Erythroblast (primary cell): ENCODE measurements at places on chromosomes 4 and X.

DNA sequence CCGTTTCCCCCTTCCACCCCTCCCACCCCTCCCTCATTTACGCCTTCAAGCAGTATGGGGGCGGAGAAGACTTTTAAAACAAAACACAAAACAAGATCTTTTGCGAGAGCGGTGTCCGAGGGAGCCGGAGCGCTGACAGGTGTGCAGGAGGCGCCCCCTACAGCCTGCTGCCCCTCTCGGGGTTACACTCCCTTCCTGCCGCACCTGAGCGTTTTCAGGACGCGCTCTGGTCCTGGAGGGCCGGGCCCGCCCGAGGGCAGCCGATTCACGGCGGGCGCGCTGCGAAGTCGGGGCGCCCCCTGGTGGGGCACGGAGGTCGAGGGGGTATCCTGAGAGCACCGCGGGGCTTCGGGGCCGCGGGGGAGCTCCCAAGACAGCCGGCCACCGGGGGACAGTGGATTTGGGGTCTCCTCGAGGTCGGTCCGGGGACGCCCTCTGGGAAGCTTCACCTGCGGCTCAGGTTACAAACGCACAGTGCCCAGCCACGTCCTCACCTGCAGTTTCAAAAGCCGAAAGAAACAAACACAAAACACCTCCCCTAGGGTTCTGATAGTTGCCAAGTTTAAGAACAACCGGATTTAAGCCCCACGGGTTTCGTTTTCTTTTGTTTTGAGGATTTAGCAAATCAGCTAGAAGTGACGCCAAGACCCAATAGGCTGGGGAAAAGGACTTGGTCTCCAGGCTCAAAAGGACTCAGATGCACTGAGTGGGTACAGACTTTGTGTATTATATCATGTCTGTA lies 8.0 kb upstream of the NEUROG2 start:
- DNase-seq: peak; percentile 75

DNA sequence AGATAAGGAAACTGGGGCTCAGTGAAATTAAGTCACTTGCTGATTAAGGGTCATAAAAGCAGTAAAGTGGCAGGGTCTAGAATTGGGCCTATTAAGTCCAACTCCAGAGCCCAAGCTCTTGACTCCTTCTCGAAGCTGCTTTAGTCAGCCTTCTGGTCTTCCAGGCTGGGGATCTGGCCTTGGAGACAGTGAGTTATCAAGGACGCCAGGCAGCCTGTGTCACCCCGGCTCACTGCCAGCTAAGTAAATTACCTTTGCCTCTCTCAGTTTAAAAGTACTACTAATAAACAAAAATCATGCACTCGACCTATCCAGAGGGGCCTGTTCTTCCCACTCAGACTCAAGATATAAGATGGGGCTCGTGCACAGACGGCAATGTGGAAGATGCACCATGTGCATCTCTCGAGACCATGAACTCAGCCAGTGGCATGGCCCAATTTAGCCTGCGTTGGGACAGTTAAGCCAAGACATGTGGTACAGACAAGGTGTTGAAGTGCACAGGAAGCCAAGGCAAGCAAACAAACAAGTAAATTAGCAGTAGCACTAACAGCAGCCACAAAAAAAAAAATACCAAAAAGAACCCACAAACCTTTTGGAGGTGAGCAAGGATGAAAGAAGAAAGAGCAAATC lies 62.0 kb upstream of the MAP3K15 start:
- no peak for DNase-seq

GRCh38 chrX:110600745-110601310 lies 194.8 kb downstream of the CHRDL1 start:
- DNase-seq: no peak

- no peak for DNase-seq
Measured at GRCh38 chr4:188053302-188053701, 56.1 kb downstream of the TRIML2 start.

DNA sequence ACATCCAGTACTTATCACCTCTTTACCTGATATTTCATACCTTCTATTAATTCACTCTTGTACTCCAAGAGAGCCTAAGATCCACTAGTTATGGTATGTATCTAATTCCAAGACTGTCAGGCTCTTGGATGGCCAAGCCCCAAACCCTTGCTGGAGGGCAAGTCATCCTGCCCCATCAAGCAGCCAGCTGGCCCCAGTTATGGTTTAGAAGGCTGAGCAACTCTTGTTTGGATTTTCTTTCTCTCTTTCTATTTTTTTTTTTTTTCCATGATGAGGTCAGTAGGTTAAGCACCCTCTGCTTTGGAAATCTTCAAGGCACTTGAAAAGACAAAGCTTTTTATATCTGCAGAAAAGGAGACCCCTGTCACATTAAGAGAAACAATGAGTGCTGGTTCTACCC lies 10.9 kb upstream of the FGF16 start:
- no peak for DNase-seq

- DNase-seq: peak; percentile 47
Measured at GRCh38 chr4:76377911-76378310, 43.0 kb downstream of the CCDC158 start.

- DNase-seq: no peak
Measured at GRCh38 chr4:12495211-12495610, 988.9 kb downstream of the RAB28 start.

- no peak for DNase-seq
Measured at GRCh38 chr4:31237233-31237632, 517.1 kb downstream of the PCDH7 start.

DNA sequence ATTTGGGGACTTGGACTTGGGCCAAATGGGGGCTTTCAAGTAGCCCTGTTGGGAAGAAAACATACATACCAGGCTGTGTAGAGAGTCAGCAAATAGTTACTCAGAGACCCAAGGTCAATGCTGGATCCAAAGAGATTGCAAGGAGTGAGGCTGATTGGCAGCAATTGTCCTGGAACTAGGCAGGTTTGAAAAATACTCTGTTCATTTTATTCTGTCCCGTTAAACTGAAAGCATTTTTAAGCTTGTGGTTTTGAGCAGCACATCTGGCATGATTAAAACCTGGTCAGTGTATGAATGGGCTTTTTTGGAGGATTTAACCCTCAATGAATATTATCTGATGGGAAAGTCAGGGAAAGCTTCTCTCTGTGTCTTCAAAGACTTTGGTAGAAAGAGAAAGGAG lies 294.3 kb upstream of the BOD1L1 start:
- no peak for DNase-seq

GRCh38 chrX:151870602-151871001 lies 42.1 kb upstream of the MAGEA4 start:
- no peak for DNase-seq

DNA sequence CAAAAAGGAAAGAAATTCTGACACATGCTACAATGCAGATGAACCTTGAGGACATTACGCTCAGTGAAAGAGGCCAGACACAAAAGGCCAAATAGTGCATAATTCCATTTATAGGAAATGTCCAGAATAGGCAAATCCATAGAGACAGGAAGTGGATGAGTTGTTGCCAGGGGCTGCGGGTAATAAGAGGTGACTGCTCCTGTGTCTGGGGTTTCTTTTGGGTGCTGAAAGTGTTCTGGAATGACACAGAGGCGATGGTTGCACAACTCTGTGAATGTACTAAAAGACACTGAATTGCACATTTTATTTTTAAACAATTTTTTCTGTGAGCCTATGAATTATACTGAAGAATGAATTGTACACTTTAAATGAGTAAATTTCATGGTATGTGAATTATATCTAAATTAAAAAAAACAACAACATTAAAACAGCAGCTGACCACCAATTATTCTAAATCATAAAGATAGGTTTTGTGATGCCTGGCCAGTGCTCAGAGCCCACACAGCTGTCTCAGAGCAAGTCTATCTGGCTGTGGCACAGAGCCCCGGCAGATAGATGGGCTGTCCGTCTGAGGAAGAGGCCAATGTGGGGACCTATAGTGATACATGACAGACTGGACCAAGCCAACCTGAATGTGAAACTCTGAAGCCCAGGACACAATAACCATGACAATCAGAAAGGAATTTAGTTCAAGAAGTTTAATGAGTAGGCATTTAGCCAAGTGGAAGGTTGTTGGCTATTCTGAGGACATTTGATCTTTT lies 23.5 kb upstream of the IRAK1 start:
- DNase-seq: no peak

GRCh38 chr4:79927931-79928330 lies 145.1 kb downstream of the ANTXR2 start:
- DNase-seq: no peak

DNA sequence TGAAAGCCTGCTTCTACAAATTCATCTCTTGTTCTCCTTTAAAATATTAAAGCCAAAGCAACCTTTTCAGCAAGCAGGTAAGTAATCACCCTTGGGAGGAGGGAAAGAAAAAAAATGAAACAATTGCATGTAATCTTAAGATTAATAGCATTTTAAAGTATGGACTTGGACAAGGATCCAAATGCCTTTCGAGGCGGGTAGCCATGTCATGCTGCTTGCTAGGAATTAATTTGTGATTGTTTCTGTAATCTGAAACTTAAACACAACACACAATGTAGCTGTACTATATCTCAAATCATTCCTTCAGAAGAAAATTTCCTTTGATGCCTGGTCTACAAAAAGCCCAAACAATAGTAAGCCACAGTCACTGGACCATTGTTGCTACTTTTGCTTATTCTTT lies 112.4 kb upstream of the CBR4 start:
- DNase-seq: no peak

DNA sequence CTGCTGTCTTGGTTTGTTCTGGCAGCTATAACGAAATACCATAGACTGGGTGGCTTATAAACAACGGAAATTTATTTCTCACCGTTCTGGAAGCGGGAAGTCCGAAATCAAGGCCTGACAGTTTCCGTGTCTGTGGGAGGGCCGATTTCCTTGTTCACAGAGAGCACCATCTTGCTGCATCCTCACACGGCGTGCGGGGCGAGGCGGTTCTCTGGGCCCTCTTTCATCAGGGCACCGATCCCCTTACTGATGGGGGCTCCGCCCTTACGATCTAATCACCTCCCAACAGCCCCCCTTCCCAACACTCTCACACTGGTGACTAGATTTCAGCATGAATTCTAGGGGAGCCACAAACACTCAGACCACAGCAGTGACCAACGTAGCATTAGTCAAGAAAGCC lies 578.3 kb upstream of the FAT1 start:
- DNase-seq: no peak

GRCh38 chrX:119089619-119090018 lies 16.8 kb downstream of the CT47C1 start:
- DNase-seq: no peak

GRCh38 chr4:1400831-1401408 lies 5.3 kb downstream of the NKX1-1 start:
- no peak for DNase-seq

DNA sequence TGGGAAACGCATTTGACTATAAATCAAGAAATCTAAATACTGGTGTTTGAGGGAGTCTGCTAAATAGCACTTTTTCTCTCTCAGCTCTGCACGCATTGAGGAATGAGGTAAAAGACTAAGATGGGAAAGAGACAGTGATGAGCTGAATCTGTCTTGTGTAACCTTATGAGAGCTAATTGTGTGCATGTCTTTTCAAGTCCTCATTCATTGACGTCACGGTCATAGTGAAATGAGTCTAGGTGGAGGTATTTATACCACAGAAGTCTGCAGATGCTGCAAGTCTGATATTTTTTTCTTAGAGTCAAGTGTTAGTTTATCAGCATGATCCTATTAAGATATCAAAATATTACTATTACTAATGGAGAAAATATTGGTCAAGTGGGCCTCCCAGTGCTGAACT lies 361.5 kb upstream of the HS3ST1 start:
- DNase-seq: no peak

GRCh38 chr4:189941005-189941450 lies 356 bp downstream of the FRG1 start:
- DNase-seq: no peak

DNA sequence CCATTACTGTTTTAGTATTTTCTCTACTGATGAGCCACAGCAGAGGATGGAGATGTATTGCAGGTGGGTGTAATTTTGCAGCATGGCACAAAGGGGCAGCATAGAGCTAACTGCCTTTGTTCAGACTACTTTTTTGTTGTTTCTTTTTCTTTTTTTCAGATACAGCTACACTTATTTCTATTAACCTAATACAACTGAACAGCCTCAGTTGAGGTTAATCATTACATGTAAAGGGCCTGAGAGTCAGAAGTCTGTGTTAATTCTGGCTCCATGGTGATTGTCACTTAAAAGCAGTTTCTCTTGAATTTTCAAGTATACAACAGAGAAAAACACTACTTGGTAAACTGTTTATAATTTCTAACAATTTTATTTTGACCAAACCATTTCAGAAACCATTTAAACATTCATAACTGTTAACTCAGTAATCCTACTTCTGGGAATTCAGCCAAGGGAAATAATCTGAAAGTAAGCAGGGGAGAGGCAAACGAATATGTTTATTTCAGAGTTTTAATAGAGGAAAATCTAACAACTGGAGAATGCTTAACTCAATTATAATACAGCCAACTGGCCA lies 13.9 kb upstream of the PPEF2 start:
- DNase-seq: peak; percentile 53

DNA sequence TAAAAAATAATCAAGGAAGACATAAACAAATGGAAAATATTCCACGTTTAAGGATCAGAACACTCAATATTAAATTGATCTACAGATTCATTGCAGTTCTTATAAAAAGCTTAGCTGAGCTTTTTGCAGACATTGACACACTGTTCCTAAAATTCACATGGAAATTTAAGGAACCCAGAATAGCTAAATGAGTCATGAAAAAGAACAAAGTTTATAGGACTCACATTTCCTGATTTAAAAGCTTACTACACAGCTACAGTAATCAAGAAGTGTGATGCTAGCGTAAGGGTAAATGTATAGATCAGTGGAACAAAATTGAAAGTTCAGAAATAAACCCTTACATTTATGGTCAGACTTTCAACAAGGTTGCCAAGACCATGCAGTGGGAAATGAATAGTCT lies 33.1 kb downstream of the NSUN7 start:
- no peak for DNase-seq

DNA sequence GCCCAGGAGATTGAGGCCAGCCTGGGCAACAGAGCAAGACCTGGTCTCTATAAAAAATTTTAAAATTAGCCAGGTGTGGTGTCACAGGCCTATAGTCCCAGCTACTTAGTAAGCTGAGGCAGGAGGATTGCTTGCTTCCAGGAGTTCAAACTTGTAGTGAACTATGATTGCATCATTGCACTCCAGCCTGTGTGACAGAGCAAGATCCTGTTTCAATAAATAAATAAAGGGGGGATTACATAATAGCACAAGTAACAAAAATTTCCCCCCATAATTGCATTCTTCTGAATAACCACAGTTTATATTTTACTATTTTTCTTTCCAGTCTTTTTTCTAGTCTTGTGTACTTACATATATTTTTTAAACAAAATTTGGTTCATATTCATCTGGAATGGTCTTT lies 135.6 kb downstream of the CHIC2 start:
- DNase-seq: no peak

DNA sequence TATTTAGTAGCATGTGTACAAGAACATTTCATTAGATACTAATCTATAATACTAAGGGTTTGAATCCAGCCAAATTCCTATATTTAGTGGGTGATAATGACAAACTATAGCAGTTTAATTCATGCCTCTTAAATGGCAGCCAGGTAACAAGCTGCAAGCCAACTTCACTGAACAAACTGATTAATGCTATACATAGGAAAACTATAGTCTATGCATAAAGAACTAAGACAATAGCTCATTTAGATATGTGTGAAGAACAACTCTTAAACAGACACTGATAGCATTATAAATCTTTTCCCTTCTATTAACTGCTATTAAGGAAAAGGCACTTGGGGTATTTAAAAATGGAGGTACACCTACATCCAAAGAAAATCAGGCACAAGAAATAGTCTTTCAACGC lies 19.1 kb downstream of the ACSL1 start:
- DNase-seq: no peak
